ENCODE measurements at places on chromosomes 7 and 10.
A peak's percentile ranks its signal among the peaks of the same experiment; 100 is the strongest.

DNA sequence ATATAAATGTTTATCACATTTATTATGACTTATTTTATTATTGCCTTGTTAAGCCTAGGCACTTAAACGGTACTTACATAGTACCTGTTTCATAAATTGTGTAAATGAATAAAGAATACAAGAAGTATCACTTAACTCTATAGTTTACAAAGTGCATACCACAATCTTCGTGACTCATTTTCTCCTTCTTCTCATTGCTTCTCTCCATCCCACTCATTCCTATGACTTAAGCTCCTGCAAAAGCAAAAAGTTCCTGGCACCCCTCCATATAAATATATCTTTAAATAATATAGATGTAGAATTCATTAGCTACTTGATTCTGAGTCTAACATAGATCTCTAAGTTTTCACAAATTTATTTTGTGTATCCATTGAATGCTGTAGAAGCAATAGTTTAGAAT is 1382.0 kb upstream of the CELF2 start:
- ATAC-seq = no peak

DNA sequence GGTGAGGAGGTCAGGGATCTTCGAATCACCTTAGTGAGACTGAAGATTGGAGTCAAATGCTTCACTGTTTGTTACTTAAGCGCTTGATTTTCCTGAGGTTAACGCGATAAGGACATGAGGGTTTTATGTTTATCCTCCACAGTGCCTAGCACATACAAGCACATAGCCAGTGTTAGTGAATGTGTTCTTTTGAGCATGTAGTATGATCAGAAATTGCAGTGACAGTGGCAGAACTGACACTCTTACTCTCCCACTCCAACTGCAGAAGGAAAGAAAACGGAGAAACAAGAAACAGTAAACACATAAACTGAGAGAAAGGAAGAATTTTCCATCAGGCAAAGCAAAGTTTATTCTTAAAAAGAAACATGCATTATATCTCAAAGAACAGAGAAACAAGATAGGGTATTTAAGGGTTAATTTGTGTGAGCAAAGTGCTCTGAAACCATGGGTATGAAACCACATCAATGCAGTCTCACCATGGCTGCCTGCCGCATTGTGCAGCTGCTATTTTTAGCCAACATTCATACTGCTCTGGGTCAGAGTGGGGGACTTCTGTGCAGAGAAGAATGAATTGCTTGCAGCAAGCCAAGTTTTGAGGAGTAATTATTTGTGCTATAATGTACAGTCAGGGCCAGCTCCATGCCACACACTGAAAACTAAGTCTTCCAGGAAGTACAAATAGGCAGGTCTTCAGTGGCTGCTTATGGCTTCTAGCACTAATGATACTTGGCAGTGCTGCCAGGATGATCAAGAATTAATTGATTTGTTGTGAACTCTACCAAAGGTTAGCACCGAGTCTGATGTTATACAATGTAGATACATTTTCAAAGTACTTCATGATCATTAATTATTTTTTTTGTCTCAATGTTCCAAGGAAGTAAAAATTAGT is 152.0 kb downstream of the MACC1 start:
- peak; percentile 100 for ATAC-seq

- peak; percentile 75 for ATAC-seq
Observed at GRCh38 chr7:117827862-117828261, 45.4 kb downstream of the CTTNBP2 start.

DNA sequence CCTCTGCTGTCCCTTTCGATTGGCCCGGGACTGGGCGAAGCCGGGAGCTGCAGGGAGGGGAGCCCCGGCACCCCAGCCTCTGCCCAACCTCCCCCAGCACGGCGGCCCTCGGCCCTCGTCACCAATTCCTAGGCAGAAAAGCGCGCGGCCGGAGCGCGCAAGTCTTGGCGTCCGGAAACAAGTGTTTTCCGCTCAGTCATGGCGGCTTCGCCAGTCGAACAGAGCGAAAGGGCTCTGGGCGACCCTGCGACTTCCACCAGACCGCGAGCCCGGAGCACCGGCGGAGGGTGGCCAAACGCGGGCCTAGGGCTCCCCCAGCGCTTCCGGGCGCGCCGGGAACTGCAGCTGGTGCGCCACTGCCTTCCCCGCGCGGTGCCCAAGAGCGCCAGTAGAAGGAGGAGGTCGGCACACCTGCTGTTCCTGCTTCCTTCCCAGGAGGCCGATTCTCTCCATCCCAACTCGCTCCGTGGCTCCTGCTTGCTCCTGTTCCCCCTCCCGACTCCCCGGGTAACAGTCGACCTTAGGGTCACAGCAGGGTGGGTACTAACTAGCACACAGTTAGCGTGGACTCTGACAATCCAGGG is 729.9 kb downstream of the ZWINT start:
- ATAC-seq = peak; percentile 86

- no peak for ATAC-seq
Observed at GRCh38 chr10:26451903-26452302, 13.8 kb downstream of the APBB1IP start.

GRCh38 chr7:15848362-15848761 is 161.9 kb upstream of the MEOX2 start:
- ATAC-seq = no peak

DNA sequence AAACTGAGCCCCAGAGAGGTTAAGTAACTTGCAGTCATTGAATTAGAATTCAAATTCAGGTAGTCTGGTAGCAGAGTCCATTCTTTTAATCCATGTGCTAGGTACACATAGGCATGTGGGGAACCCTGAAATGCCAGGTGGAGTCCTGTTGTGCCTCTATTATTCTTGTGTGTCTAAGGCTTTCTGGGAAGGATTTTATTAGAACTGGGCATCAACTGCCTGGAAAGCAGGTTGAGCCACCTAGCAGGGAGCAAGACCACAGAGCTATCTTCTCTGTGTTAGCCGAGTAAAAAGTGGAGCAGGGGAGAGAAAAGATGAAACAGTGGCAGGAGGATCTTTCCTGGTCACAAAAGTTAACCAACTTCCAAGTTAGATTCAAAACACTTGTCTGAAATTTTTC is 494.6 kb downstream of the LRMDA start:
- ATAC-seq = no peak

- ATAC-seq = peak; percentile 16
Observed at GRCh38 chr10:78541481-78542140, 507.9 kb downstream of the RPS24 start.

- ATAC-seq = no peak
Observed at GRCh38 chr7:23477962-23478866, 7.9 kb upstream of the IGF2BP3 start.

GRCh38 chr7:80450621-80451308 is 61.1 kb downstream of the GNAT3 start:
- ATAC-seq = no peak

GRCh38 chr7:95509199-95509598 is 23.5 kb downstream of the ASB4 start:
- ATAC-seq = peak; percentile 98

DNA sequence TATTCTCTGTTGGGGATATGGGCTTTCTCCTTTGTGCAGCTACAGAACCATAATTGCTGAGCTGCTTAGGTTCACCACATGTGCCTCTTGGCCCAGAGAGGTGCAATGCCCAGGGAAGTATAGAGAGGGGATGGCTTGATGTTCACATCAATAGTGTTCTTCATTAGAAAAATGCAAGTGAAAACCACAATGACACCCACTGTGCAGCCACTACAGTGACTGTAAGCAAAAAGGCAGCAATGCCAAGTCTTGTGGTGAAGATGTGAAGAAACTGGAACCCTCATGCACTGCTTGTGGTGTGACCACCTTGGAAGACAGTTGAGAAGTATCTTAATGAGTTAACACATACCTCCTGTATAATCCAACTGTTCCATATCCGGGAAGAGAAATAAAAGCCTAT is 318.9 kb upstream of the ZMIZ1 start:
- no peak for ATAC-seq

GRCh38 chr10:99346247-99346646 is 17.1 kb downstream of the CNNM1 start:
- ATAC-seq = peak; percentile 53

- no peak for ATAC-seq
Observed at GRCh38 chr7:92766461-92767003, 69.8 kb downstream of the CDK6 start.

- no peak for ATAC-seq
Observed at GRCh38 chr7:39404907-39405306, 161.3 kb upstream of the YAE1 start.

- ATAC-seq = no peak
Observed at GRCh38 chr10:29358010-29358616, 69.2 kb downstream of the LYZL1 start.

DNA sequence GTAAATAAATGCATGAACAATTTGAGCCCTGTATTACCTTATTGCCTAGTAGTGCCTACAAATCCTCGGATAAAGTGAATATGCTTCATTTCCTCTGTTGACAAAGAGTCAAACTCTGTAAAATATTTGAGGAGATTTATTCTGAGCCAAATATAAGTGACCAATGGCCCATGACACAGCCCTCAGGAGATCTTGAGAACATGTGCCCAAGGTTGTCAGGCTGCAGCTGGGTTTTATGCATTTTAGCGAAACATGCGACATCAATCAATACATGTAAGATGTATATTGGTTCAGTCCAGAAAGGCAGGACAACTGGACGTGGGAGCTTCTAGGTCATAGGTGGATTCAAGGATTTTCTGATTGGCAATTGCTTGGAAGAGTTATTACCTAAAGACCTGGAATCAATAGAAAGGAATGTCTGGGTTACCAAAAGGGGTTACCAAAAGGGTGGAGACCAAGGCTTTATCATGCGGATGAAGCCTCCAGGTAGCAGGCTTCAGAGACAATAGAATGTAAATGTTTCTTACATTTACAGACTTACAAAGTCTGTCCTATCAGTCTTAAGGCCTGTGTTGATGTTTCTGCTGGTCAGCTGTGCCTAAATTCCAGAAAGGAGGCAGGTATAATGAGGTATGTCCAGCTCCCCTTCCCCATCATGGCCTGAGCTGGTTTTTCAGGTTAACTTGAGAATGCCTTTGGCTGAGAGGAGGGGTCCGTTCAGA is 220.1 kb upstream of the FZD1 start:
- no peak for ATAC-seq

GRCh38 chr7:77651575-77652162 is 44.6 kb upstream of the RSBN1L start:
- peak; percentile 41 for ATAC-seq

DNA sequence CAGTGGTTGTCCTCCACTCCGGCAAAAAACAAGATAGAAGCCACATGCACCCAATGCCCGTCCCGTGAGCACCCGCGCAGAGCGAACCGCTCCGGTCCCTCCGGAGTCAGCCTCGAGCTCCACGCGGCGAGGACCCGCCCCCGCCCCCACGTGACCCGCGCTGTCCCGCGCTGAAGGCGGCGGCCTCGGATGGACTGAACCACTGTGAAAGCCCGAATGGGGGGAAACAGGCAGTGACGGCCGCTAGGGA is 766 bp upstream of the EIF3B start:
- ATAC-seq = peak; percentile 79

Measured in motor neuron (in vitro differentiated cells).